ENCODE measurements at places on chromosomes 11 and 22. TPM values are rescaled to one million over a fixed set of nuclear protein-coding genes. Genes with fewer than 3 reads are reported as not detected.

Gene RPL3
- total RNA-seq = 4,267 TPM

Gene BRSK2
- total RNA-seq = 0.10 TPM

Gene CDC45
- 0.42 TPM for total RNA-seq

Gene CNIH2
- 1.0 TPM for total RNA-seq

Gene API5
- 90.0 TPM for total RNA-seq

Gene MPZL2
- total RNA-seq = 1.5 TPM

Data from mononuclear cell (primary cell).